ENCODE measurements at places on chromosomes 13 and 19.

- no peak for DNase-seq
Measured at GRCh38 chr19:5202553-5202952, 138.1 kb downstream of the PTPRS start.

DNA sequence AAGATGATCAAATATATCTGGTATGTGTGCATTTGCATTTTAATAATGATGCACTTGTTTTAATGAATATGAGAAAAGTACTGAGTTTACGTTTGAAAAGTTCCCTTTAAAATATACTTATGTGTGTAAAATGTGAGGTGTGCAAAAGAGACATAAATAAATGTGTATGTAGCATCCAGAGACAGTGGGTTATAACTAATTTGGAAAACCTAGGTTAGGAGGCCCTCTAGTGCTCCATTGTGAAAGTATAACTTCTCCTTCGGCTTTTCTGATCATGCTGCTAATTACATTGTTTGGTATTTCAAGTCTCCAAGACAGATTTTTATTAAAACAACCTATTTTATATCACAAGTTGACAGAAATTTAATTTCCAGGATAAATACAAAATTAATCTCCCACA, 30.1 kb downstream of the SCEL start:
- no peak for DNase-seq

GRCh38 chr13:94109715-94110374, 369.6 kb downstream of the DCT start:
- DNase-seq, result no peak

- no peak for DNase-seq
Measured at GRCh38 chr19:50959731-50960500, 7.1 kb upstream of the KLK5 start.

- DNase-seq, result no peak
Measured at GRCh38 chr13:41075034-41075433, 13.7 kb downstream of the WBP4 start.

DNA sequence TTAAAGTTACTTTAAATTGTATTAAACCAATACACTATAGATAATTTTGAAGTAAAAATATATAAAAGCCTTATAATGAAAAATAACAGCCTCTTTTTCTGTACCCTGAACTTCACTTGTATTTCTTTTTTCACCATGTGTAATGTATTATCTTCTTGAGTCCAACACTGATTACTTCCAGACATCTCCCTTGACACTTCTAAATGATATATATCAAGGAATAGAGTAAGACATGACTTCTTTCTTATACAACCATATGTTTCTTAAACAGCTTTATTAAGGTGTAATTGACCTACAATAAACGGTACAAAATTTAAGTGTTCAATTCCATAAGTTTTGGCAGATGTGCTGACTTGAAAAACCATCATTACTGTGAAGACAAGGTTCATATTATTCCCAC, 531.9 kb downstream of the OLFM4 start:
- no peak for DNase-seq

DNA sequence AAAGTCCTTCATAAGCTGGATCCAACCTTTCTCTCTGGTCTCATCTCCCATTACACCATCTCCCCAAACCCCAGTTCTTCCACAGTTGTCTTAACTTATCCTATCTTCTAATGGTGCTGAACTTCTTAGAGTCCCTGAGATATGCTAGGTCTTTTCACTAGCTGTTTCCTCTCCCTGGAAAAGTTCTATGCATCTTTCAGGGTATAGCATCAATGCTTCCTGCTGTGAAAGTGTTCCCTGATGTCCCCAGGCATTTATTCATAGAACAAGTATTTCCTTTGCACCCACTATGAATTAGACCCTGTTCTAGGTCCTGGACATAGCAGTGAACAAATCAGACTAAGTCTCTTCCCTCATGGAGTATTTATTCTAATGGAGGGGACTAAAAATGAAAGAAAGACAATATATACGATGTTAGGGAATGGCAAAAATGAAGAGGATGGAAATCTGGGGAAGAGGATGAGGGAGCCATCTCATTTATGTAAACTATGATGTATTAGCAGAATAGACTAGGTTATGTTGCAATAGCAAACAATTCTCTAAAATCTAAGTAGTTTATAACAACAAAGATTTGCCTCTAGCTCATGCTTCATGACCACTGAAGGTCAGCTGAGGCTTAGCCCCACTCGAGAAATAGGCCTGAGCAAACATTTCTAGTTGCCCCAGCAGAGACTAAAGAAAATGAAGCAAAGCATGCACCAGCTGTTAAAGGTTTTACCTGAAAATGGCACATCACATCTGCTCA, 120.0 kb downstream of the CYSLTR2 start:
- no peak for DNase-seq

- DNase-seq, result no peak
Measured at GRCh38 chr13:88136098-88136790, 465.1 kb downstream of the SLITRK5 start.

- DNase-seq, result no peak
Measured at GRCh38 chr19:55939206-55939605, 7.1 kb upstream of the NLRP13 start.

DNA sequence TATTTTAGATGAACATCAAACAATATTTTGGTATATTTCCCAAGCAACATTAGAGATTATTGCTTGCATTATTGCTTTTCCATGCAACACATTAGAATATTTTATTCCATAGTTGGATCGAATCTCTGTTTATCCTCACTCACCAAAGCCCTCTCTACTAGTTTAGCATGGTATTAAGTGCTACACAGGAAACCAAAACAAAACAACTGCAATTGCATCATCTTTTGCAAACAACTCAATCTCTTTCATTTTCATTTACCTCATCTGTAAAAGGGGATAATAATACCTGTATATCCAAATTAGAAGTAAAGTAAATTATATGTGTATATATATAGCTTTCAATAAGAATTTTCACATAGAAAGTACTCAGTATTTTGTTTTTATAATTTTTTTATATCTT, 147.8 kb upstream of the PCDH9 start:
- no peak for DNase-seq

DNA sequence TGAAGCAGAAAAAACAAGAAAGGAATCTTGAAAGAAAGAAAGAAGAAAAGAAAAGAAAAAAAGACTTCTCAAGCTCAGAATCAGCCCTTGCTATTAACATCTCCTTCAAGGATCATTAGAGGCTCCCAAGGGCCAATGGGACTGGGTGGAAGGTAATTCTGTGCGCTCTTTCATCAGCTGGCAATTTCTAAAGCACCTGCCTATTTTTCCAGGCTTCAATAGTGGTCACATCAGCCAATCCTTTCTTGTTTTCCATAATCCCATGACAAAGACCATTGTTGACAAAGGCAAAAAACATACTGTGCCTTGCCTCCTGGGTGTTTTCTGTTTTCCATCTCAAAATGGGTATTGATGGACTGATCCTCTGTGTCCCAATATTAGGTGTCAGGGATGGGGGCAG, 88.2 kb upstream of the TSC22D1 start:
- DNase-seq, result no peak

GRCh38 chr13:42990291-42991232, 1.5 kb downstream of the EPSTI1 start:
- no peak for DNase-seq

DNA sequence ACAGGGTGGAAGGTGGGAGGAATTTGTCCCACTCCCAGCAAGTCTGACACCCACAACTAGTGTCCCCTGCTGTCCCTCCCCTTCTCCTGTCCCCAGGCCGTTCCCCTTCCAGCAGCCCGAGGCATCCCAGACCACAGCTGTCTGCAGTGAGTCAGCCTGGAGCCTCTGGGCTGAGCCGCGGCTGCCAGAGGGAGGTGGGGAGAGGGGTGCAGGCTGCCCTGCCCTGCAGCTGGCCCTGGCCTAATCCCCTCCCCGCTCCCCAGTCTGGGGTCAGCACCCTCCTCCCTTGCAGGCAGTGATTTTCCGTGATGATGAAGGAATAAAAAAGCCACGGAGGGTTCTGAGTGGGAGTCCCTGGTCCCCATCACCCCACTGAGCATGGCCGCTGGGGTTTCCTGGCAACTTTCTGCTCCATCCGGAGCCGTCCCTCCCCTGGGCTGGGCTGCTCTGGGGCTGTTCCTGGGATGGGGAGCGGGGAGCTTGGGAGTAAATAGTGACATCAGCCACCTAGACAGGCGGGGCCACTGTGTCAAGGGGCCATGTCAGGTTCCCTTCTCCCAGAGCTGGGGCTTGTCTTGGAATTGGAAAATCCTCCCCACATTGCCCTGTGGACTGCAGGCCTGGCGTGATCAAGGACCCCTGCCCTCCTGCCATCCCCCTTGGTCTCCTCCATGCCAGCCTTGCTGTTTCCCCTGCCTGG, 16.8 kb downstream of the SPC24 start:
- DNase-seq, result no peak

DNA sequence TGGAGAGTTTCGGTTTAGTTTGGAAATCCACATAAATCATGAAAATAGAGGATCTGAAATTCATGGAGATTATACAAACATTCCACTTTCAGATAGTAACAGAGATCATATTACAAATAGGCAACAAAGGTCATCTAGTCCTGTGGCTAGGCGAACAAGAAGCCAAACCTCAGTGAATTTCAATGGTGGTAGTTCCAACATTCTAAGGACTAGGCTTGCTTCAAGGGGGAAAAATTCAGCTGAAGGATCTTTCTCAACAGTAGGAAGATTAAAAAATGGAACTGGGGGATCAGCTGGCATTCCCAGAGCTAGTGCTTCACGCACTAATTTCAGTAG, 47.0 kb downstream of the FOXO1 start:
- DNase-seq, result no peak

- no peak for DNase-seq
Measured at GRCh38 chr13:106474912-106475311, 60.5 kb downstream of the EFNB2 start.

DNA sequence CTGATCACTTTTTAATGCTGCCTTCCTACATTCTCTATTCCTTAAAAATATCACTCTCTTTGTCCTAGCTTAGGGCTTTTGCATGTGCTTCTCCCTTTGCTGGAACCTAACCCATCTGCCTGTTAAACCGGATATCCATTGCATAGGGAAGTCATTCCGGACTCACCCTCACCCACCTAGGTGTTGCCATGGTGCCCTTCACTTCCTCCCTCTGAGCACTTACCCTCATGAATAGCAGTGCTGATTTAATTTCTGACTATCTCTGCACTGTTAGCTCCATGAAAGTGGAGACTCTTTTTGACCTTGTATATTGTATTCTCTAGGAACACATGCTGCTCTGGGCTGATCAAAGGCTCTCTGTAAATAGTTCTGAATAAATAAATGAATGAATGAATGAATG, 401.9 kb downstream of the PCDH20 start:
- DNase-seq, result no peak

- no peak for DNase-seq
Measured at GRCh38 chr13:73948848-73949529, 185.2 kb downstream of the KLF12 start.

DNA sequence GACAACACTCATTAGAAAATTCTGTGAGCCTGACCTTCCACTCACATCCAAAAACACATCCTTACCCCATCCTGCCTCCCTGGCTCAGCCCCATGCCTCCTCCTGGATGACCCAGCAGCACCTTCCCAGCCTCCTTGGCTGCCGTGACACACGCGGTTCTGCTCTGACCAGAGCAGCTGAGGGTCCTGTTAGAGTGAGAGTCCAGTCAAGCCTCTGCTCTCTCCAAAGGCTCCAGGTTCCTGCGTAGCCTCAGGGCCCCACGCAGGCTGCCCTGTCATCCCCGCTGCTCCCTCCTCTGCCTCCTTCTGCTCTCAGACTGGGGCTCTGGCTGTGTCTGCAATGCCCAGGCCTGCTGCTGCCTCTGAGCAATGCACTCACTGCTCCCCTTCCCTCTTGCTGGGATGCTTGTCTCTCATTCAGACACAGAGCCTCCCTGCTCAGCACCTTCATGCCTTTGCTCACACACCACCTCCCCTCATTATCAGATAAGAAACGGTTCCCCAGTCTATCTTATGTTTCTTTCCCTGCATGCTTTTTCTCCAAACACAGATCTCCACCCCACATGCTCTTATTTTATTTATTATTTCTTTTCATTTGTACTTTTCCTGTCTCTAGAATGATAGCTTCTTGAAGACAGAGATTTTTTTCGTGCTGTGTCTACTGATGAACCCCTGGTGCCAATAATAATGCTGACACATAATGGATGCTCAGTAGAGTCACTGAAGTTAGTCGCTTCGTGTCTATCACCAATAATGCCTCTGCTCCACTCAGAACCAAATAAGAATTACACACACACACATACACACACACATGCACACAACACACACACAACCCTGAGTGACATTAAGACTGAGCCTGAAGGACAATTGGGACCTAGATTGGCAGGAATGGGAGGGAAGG, 10.2 kb upstream of the SIGLEC6 start:
- no peak for DNase-seq

- DNase-seq, result no peak
Measured at GRCh38 chr19:16454351-16454918, 17.3 kb downstream of the EPS15L1 start.

GRCh38 chr19:3620145-3620816, 6.3 kb downstream of the CACTIN start:
- DNase-seq, result no peak

DNA sequence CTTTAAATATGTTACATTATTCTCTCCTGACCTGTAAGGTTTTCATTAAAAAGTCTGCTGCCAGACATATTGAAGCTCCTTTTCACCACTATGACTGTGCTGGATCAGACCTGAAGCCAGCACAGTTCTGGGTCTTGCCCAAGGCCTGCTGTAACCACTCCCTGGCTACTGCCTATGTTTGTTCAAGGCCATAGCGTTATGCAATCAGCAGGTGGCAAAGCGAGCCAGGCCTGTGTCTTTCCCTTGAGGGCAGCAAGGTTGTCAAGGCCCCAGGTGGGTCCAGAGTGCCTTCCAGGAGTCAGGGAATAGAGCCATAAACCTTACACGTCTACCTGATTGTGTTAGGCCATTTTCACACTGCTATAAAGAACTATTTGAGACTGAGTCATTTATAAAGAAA, 496.8 kb upstream of the PCDH9 start:
- no peak for DNase-seq

- DNase-seq, result no peak
Measured at GRCh38 chr19:10651851-10652250, 2.3 kb upstream of the ILF3 start.

DNA sequence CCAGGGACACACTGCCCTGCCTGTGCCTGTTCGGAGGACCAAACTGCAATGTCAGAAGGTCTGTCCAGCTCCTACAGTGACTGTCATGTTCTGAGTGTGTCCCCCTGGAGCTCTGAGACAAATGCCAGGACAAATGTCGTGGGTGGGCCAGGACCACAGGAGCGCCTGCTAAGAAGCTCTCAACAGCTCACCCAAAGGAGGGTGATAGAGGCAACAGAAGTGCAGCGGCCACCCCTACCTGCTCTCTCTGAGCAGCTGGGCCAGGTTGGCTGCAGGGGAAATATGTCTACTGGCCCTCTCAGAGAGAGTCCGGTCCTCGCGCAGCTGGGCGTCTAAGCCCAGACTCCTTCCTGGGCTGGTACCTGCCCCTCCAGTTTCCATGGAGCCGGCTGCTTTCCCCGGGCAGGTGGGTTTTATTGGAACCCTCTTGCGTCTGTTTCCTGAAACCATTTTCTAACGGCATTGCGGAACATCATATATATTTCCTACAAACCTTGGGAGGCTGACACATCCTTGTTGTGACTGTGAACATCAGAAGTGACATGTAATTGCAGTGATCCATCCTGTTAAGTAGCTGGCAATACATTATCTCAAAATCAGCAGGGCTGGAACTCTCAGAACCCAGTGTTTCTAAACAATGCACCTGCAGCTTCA, 78.1 kb downstream of the CHST8 start:
- DNase-seq, result no peak
